ENCODE measurements at places on chromosomes 2 and 18. TPM values are rescaled to one million over a fixed set of nuclear protein-coding genes. Genes with fewer than 3 reads are reported as not detected.

- DNase-seq: no peak
Measured at GRCh38 chr2:198639580-198639979, 818.2 kb downstream of the SATB2 start.

DNA sequence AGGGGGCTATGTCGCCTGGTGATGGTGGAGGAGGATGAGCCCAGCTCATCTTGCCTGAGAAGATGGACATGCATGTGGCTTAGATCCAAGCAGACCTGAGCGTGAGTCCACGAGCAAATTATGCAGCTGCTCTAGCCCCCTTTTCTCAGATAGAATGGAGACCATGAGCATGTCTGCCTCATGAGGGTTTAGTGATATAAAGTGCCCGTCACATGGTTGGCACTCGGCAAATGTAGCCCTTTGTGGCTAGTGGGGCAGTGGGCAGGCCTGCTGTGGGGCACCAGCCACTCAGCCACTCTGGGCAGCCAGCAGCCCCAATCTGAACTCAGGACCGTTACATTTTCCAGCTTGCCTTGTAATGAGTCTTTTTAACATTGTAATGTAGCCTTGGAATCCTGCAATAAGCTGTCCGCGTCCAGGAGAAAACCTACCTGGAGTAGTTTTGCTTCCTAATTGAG is 92.1 kb upstream of the HS6ST1 start:
- peak; percentile 46 for DNase-seq

GRCh38 chr2:209495855-209496585 is 72.2 kb downstream of the MAP2 start:
- DNase-seq: no peak

- no peak for DNase-seq
Measured at GRCh38 chr2:119245076-119245840, 21.6 kb downstream of the STEAP3 start.

The MYOM1 gene
- total RNA-seq: 410 TPM

The CDH7 gene
- not detected for total RNA-seq

The CREG2 gene
- total RNA-seq: 0.59 TPM

All from right atrium auricular region (tissue), 2 donors.